BJ (cell line): ENCODE measurements at places on chromosomes 7 and 10.

- DNase-seq = no peak
Observed at GRCh38 chr7:21939858-21940372, 5.8 kb downstream of the CDCA7L start.

- DNase-seq = no peak
Observed at GRCh38 chr10:70459061-70459773, 17.7 kb upstream of the NODAL start.

DNA sequence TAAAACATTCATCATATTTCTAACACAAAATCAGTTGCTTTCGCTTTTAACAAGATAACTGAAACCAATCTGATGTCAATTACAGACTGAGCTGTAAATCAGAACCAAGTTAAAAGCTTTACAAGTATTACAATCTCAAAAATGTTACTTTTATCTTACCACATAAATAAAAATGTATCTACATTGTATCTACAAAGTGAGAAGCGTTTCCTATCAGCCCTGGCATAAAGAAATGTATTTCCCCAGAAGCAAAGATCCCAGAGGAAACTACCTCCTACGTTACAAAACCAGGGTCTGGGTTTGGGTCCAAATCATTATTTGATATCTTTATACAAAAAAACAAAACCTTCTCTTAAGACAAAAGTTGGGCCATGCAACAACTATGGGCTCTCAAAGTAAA, 2.6 kb downstream of the SMURF1 start:
- no peak for DNase-seq

GRCh38 chr10:76082956-76083355, 651.5 kb downstream of the LRMDA start:
- no peak for DNase-seq

GRCh38 chr10:90741926-90742565, 115.8 kb downstream of the HTR7 start:
- peak; percentile 37 for DNase-seq

DNA sequence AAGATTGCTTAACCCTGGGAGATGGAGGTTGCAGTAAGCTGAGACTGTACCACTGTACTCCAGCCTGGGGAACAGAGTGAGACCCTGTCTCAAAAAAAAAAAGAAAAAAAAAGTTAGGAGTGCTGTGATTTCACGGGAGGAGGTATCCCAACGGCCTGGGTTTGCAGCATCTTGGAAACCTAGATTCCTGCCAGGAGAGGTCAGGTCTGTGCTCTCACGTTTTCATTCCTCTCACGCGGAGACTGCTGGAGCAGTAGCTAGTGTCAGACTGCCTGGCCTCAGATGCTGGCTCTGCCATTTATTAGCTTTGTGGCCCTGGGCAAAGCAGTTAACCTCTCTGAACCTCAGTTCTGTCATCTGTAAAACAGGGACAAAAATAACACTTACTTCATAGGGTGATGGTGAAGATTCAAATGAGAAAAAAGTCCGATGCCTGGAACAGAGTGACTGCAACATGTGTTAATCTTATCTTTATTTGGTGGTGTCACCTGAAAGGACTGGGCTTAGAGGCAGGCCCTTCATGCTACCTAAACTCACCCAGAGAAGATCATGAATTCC, 94.9 kb downstream of the GAD2 start:
- DNase-seq = no peak

- DNase-seq = no peak
Observed at GRCh38 chr7:46750321-46750865, 829.3 kb upstream of the IGFBP3 start.

- DNase-seq = no peak
Observed at GRCh38 chr10:65993451-65993850, 932.4 kb upstream of the LRRTM3 start.

DNA sequence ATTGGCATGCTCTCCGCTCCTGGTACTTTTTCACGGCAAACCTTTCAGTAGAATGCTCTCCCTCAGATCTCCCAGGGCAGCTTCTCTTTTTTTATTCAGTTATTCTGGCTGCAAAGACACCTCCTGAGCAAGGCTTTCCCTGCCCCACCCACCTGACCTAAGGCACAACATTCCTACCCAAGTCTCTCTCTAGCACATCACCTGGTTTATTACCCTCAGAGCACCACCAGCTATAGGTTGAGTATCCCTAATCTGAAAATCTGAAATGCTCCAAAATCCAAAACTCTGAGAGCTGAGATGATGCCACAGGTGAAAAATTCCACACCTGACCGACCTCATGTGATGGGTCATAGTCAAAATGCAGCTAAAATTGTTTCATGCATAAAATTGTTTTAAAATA, 99.6 kb downstream of the GLI3 start:
- no peak for DNase-seq

- DNase-seq = no peak
Observed at GRCh38 chr7:17618652-17618974, 320.2 kb downstream of the AHR start.

DNA sequence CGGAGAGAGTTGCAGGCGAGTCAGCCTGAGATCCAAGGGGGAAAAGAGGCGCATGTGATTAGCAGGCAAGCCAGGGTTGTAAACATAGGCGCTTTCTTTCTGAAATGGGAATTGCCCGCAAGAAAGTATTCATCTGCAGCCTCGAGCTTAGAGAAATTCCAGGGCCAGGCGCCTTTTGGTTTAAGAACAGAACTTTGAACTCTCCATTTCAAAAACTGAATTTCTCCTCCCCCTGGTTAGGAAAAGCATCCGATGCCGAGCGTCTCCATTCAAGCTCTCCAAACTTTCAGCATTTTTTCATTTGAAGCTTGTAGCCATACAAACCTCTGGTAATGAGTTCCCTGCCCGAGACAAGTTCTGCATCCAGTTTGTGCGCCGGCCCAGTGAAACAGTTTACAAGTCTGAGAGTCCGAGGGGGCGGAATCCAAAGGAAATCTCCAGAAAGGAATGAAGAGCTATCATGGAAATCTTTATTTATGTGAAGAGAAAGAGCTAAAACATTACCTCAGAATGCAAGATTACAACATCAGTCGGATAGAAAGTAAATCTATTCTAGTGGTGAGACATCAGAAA, 69.9 kb downstream of the FAM204A start:
- DNase-seq = peak; percentile 5

- DNase-seq = peak; percentile 43
Observed at GRCh38 chr7:30914596-30914995, 2.9 kb downstream of the AQP1 start.

GRCh38 chr10:126235091-126235978, 152.9 kb downstream of the ADAM12 start:
- DNase-seq = no peak

GRCh38 chr10:111128331-111129180, 51.7 kb downstream of the ADRA2A start:
- no peak for DNase-seq

DNA sequence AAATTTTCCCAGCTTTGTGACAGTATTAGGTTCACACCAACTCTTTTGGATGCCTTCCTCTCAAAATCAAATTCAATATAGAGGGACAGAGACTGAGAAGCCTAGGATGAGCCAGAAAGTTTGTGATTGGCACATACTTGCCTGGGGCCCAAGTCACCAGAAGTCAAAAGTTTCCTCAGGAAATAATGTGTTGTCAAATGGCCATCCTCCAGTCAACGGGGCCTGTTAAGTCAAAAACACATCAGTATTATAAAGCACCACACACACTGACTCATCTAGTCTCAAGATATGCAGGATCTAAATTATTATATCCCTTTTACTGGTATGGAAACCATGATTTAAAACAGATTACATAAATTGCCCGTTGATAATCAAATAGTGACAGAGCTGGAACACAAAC, 158.1 kb downstream of the AHR start:
- no peak for DNase-seq

DNA sequence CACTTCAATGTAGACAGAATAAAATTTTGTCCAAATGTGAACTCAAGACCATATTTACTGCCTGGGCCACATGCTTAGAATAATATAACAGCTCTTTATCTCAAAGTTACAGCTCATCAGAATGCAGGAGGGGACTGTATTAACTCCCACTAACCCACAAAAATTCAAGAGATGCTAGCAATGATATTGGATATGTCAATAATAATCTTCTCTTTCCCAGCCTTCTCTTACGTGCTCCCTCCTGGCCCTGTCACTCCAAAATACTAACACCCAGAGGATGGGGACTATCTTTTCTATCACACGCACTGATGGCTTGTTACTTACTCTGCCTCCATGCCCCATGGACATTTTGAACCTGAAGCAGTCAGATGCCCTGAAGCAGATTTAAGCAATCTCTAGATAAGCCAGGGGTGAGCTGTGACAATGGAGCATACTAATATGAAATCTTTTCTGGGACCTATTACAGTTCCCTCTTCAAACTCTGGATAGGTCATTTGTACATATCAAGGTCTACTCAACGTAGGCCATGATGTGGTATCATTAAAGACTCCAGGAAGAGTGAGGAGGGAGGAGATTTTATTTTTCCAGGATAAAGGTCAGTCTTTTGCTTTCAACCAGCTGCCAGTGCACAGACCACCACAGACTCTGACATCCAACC, 803.0 kb downstream of the GRM8 start:
- no peak for DNase-seq

DNA sequence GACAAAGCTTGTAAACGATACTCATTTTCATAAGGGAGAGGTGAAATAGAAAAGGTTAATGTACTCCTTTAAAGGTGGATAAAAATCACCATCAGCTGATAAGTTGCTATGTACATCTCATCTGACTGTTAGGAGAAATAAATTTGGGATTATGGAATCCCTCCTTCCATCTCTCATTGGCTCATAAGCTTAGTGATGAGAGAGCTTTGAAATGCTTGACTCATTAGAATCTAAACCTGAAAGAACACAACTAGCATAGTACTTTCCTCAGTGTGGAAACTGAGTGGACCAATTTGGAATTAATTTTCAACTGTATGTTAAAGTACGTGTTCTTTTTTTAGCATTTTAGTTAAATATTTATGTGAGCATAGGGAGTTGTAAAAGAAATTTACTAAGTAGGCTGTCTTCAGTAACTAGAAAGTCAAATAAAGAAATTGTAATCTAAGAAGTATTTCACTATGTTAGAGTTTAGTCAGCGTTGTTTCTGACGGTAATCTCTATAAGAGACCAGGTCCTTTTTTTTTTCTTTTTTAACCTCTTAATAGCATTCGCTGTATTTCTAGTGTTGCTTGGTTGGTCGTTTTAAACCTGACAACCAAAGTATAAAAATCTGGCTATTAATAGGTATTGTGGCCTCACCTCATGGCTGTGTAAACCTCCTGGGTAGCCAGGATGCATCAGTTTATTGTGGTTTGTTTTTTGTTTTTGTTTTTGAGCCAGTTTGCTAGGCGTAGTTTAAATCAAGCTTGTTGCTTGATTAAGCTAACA, 34.4 kb downstream of the FHIP2A start:
- no peak for DNase-seq

DNA sequence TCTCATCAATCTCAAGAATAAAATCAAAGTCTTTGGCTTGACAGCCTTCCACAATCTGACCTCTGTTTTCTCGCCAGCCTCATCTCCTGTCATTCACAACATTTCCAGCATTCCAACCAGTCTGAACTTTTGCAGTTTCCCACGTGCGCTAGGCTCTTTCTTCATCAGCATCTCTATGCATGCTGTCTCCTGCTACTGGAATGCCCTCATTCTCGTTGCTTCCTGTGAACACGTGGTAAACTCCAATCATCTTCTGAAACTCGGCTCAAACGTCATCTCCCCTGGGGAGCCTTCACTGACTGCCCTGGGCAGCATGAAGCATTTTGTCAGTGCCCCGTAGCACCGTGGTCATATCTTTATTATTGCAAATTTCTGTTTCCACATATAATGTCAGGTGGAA, 12.2 kb upstream of the RSBN1L start:
- no peak for DNase-seq

DNA sequence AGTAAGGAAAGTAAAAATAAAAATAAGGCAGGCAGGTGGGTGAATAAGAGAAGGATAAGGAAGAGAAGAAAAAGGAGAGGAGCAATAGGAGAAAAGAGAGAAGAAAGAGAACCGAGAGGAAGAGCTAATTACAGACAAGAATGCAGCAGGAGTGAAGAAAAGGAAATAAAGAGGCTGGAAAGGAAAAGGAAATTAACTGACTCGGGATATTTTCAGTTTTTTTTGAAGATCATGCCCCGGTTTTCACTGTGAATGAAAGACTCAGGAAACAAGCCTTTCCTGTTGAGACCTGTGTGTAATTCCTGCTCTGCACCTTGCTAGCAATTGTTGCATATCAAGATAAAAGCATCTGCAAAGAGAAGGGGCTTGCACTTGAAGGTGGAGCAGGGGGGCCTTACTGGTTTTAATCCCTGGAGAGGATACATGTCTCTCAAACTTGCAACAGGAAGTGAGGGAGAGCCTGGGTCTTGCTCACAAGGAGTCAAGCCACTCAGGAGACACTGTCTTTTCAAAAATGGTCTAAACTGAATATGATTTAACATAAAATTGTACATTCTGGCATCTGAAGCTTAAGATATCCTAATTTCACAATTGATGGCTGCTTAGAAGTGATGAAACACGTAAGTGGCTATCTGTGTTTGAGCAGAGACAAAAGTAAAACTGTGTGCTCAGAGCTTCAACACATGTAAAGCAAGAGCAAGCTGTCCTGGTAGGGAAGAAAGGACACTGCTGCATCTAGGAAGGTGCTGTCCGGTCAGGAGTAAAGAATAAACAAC, 157.6 kb downstream of the FAM107B start:
- no peak for DNase-seq

DNA sequence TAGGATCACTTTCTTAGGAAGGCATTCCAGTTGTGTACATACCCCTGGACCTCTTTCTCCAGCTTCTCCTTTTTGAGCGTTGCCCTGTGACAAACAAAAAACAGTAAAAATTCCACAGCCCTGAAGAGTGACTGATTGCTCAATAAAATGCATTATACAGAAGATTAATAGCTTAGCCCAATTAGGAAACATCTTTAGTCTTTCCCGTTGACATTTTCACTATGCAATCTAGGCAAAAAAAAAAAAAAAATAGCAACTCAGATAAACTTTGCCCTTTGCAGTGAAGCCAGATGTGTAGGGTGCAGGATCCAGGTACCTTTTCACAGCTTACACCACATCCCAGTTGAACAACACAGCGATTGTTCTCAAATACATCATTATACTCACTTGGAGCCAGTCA, 17.9 kb downstream of the COL28A1 start:
- DNase-seq = no peak

GRCh38 chr10:74981831-74982633, 129.4 kb upstream of the SAMD8 start:
- DNase-seq = no peak

- peak; percentile 48 for DNase-seq
Observed at GRCh38 chr10:79380125-79380945, 33.1 kb downstream of the PPIF start.

DNA sequence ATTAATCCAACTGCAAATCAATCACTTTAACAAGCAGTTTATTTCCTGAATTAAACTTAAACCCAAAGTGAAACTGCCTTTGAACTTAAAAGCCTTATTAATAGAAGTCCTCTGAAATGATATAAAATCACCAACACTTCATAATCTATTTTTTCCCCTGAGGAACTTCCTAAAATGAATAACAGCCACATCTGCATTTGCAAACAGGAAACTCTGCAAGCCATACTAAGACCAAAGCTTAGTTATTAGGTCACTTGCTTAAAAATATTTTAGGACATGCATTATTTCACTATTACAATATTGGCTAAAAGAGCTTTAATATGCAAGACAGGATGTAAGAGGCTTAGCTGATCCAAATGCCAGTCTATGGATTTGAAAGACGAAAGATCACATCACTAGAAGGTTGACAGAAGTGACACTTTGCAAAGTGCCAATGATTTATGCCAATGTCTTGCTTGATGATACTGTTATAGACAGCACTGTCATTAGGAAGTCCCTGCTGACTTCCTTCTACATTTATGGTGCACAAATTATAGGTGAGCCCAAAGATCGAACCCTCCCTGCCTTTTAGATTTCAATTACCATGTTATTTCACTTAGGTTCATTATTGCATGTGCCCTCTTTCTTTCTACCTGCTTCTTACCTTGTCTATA, 99.9 kb upstream of the SKAP2 start:
- no peak for DNase-seq

GRCh38 chr7:115694424-115694823, 336.1 kb downstream of the TFEC start:
- no peak for DNase-seq
